ENCODE measurements at places on chromosomes 5 and 9.

DNA sequence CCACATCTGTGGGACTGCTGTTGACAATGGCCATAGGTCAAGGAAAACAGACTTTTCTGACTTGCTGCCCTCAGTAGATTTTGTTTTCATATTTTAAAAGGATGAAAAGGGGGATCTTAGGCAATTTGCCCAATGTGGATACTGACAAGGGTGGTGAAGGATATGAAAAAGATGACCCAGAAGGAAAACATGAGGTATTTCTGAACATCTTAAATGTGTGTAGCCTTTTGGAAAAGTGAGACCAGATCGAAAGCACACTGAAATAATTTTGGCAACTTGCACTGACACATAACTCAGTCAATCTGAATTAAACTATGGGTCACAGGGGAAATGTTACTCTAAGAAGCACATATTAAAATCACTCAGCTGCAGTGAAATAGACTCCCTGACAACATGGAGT is 1793.0 kb upstream of the ACO1 start:
- no peak for DNase-seq

GRCh38 chr9:21985964-21986667 is 8.1 kb downstream of the CDKN2A start:
- DNase-seq, result no peak

DNA sequence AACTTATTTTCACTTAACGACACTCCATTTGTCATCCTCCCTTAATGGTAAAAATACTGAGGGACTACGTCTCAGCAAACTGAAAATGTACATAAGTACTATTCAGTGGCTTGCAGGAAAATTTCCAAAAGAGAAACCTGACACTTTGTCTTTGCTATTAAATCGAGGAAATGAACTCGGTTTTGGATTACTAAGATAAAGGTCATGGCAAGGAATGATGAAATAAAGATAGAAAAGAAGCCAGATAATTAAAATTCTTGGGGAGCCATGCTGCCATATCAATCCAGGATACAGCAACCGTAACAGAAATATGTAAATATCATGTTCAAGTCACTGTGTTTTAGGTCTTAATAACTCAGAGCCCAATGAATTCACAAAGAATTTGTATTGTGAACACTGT is 647.8 kb downstream of the CDH9 start:
- no peak for DNase-seq

- DNase-seq, result peak; percentile 37
Observed at GRCh38 chr5:170333161-170333910, 35.8 kb upstream of the LCP2 start.

DNA sequence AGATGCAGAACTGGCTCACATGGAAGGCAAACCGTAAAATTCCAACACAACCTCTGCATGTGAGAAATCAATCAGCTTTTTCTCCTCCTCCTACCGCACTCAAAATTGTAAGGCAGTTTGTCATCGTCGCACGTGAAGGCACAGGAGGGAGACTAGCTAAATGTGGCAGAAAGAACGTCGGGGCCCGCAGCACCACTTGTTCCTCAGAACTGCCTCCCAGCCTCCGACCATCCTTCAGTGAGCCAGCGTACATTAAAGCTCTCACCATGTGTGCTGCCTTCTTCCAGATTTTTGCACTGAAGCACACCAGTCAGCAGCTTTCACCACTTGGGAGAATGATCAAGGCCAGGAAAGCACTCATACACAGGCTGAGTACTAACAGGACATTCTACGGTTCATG is 105.9 kb downstream of the RFX3 start:
- DNase-seq, result no peak

DNA sequence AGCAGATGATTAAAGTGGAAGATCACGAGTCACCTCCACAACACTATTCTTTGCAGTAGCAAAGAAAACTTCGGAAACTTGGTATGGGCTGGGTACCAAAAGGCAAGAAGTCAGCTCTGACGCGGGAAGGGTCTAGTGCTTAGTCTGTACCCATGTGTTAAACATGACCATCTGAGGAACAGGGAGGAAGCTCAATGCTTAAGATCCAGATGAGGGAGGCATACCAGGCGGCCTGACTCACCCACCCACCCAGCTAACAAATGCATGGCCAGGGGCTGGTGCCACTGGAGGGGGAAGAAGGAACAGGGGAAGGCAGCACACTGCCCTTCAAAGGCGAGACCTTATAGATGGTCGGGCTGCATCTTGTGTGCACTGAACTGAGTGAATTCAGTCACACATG is 41.8 kb downstream of the CAMSAP1 start:
- no peak for DNase-seq

- no peak for DNase-seq
Observed at GRCh38 chr5:150601491-150602345, 38.7 kb upstream of the SYNPO start.
